Stimulated activated effector memory CD8-positive, alpha-beta T cell treated with anti-CD3 and anti-CD28 coated beads, Interleukin-12 subunit alpha, Interleukin-12 subunit beta, amount 100 ng/mL, for 72 hours (primary cell): ENCODE measurements at places on chromosomes 1 and 21.

DNA sequence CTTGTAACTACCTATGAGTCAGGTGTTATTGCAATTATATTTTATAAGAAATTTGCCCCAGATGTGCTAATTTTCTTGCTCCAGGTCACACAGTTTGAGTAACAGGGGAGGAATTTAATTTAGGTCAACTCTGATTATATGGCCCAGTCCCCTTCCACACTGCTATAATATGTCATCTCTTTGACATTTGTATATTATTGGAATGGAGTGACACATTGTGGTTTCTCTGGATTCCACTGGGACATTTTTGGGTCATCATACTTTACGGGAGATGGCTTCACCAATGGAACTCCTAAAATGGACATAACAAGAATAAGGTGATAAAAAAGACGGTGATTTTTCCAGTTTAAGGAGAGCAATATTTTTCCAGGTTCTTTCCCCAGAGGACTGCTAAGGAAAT, 191.2 kb downstream of the DISC1 start:
- DNase-seq: no peak

DNA sequence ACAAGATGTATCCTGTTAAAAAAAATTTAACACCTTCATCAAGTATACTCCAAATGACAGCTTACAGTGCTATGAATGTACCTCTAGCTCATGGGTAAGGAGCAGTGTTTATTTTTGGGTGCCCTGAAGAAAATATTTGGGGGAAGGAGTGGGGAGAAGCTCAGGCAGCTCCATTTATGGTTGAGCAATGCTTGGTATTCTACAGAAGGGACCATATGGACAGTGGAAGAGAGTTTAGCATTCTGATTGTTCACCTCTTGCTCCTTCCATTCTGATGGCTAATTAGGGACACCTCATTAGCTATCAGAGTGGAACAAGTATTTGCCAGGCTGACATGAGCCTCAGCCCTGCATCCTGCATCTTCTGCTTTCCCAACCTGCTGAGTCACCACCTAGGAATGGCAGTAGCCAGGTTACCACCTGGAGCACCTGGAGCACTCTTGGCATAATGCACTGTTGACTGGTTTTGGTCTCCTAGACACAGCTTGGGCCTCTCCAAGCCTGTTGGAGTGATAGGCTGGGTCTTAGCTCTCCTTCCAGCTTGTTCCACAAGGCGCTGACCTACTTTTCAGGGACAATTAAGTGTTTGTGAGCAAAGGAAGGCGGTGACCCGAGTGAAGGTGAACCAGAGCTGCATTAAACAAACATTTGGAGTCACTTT, 62.0 kb upstream of the MACF1 start:
- DNase-seq: no peak

GRCh38 chr1:31705080-31705866, 1.5 kb upstream of the COL16A1 start:
- peak; percentile 85 for DNase-seq

DNA sequence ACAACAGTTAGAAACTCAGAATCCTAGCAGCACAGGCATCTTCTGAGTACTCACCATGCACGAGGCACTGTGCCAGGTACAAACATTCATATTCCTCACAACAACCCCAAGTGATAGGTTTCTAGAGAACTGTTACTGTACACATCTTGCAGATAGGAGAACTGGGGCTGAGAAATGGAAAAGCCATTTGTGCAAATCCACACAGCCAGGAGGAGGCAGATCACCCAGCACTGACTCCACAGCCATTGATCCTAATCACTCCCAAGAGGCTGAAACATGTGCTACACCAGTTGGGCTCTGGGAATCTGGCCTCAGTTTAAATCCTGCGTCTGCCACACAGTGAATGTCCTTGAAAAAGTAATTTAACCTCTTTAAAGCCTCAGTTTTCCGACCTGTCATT, 151.0 kb downstream of the ST6GALNAC5 start:
- DNase-seq: no peak

- no peak for DNase-seq
Observed at GRCh38 chr21:37548521-37548981, 182.0 kb downstream of the DYRK1A start.

- no peak for DNase-seq
Observed at GRCh38 chr1:48263041-48263440, 40.5 kb downstream of the SLC5A9 start.

- DNase-seq: no peak
Observed at GRCh38 chr1:81121306-81121705, 679.4 kb upstream of the ADGRL2 start.

- no peak for DNase-seq
Observed at GRCh38 chr1:152866321-152866720, 6.5 kb downstream of the LCE7A start.

DNA sequence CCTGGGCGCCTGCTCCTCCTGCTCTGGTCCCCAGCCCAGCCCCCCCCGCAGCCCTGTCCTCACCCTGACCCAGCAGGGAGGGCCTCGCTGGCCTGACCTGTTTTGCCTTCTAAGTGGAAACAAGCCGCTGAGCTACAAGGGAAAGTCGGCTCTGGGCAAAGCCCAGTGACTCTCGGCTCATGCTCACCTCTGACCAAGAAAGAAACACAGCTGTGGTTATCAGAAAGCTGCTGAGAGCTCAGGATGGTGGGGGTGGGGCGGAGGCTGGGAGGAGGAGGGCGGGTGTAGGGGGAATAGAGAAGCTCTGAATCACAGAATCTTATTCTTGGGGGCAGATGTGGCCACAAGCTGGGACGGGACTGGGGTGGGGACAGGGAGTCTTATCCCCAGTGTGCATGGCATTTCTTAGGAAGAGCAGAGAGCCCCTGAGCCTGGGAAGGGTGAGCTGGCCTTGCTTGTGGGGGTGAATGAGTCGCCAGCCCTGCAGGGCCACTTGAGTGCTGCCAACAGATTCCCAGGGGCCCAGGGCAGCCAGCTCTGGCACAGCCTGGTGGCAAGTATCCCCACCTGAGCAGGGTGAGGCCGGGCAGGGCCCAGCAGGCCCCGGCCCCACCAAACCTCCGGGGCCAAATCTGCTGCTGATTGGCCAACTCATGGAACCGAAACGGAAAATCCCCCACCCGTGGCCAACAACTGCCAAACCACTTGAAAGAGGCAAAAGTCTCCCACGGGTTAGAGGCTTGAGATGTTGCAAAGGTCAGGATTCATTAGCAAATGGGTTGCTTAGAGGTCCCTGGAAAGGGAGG, 120.6 kb downstream of the SPSB1 start:
- DNase-seq: peak; percentile 36

DNA sequence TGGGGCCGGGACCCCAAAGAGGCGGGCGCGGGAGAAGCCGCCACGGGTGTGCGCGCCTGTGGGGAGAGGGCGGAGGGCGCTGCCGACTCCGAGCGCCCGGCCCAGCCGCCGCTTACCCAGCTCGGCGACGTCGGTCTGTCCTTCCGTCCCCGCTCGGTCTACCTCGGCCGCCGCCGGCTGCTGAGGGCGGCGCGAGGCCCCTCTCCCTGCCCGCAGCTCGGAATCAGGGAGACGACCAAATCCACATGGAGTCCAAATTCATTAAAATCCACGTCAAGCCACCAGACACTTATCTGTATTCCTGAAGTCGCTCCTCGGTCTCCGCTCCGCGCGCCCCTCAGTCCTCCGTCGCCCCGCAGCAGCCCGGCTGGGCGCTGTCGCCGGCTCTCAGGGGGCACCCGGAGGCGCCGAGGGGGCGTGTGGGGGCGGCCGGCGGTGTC, 637 bp downstream of the PLXNA2 start:
- peak; percentile 61 for DNase-seq

GRCh38 chr1:159991513-159991912, 37.5 kb upstream of the SLAMF9 start:
- no peak for DNase-seq

GRCh38 chr21:32372755-32373154, 20.1 kb downstream of the URB1 start:
- no peak for DNase-seq

DNA sequence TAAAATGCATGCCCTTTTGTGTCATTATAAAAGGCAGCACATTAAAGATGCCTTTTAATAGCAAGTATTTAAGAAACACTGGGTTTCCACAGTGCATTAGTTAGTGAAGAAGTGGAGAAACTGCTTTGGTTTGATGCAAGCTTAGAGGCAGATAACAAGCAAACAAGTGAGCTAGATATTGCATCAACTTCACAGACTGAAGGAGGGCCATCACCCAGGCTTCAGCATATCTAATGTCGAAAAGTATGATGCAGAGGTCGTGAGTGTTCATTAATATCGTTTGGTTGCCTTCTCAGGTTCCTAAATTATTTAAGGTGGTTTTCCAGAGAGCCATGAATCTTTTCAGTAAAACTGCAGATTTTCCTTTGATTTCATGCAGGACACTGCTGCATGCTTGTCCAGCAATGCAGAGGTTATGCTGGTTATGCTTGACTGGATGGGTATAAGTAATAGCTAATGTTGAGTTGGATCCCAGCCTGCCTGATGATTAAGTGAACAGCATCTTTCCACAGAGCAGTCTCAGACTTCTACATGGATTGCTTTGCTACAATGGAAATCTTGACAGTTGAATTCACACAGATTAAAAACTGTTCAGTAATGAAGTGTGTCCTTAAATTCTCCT, 69.7 kb upstream of the IPO9 start:
- no peak for DNase-seq

GRCh38 chr1:244868484-244869363, 4.4 kb upstream of the HNRNPU start:
- DNase-seq: no peak

DNA sequence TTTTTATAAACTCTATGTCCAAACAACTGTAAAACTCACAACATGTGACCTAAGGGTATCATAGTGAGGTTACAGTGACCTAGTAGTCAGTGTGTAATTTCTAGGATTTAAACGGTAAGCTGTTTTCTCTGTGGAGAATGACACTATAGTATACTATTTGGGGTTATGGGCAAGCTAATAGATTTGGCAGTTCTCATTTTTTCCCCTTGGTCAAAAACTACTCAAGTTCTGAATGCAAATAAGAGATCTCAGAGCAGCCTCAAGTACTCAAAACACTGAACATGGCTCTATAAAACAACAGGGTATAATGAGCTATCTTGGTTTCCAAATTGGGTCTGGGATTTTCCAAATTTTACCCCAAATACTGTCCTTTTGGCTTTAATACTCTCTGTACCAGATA, 88.5 kb upstream of the HMCN1 start:
- DNase-seq: no peak

- DNase-seq: no peak
Observed at GRCh38 chr21:45052960-45053359, 21.4 kb upstream of the ADARB1 start.

DNA sequence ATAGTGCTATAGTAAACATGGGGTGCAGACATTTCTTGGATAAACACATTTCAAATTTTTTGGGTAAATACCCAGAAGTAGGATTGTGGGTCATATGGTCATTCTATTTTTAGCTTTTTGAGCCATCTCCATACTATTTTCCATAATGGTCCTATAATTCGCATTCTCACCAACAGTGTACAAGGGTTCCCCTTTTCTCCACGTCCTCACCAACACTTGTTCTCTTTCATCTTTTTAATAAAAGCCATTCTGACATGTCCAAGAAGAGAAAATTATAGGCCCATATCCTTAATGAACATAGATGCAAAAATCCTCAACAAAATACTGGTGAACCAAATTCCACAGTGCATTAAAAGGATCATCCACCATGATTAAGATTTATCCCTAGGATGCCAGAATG, 8.9 kb downstream of the STUM start:
- no peak for DNase-seq

DNA sequence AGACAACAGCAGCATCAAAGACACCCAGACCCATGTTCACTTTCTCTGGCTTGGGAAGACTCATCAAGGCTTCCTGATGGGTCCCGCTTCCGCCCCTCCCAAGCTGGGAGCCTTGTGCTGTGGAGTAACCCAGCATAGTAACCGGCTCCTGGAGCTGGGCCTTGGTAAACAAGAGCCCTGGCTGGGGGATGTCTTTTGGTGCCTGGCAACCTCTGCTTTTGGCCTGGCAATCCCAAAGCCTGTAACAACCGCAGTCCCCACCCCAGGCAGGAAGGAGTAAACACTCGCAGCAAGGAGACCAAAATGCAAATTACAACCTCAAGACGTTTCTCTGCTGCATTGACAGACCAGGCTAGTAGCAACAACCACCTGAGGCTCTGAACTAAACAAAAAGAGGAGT, 16.9 kb upstream of the THRAP3 start:
- no peak for DNase-seq

DNA sequence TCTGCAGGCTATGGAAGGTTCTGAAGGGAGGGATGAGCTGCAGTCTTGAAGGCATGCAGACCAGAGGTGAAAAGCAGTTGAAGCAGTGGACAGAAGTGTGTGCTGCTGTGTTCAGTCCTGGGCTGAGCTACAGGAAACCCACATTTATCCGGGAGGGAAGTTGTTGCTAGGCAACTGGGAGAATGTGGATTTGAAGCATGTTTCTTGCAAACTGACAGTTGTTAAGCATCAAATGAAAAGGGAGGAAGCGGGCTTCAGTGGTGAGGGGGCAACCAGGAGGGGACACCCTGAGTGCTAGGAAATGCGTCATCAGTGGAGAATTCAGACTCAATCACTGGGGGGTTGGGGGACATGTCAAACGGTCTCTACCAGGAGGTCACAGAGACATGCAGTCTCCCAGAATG, 28.7 kb downstream of the ABCA4 start:
- DNase-seq: no peak

DNA sequence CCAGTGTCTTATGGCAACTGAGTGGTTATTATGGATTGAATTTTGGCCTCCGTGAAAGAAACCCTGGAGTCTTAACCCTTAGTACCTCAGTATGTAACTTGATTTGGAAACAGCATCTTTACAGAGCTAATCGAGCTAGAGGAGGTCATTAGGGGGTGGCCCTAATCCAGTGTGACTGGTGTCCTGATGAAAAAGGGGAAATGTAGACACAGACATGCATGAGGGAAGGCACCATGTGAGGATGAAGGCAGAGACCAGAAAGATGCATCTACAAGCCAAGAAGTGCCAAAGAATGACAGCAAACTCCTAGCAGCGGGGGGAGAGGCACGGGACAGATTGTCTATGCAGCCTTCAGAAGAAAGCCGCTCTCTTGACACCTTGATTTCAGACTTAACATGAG, 14.7 kb downstream of the DOP1B start:
- DNase-seq: no peak

- DNase-seq: no peak
Observed at GRCh38 chr1:154788110-154788870, 81.8 kb downstream of the KCNN3 start.

DNA sequence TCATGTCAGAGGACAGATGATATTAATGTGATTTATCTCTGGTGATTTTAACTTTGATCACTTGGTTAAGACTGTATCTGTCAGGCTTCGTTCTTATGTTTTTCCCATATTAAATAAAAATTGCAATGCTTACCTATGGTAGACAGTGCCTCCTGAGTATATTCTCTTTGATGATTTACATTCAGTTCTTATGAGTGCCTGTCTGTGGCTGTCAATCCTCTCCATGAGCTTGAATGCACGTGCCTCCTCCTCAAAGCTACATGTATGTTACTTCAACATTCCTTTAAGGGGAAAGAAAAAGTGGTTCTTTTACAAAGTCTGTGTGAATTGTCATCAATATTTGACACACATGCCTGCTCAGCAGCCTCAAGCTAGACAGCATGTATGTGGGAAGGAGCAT, 44.2 kb upstream of the RGS2 start:
- DNase-seq: no peak

- no peak for DNase-seq
Observed at GRCh38 chr21:42312626-42313104, 2.5 kb downstream of the TFF3 start.

- DNase-seq: no peak
Observed at GRCh38 chr21:43333298-43334062, 93.5 kb downstream of the SIK1 start.

GRCh38 chr1:16117369-16117768, 38.5 kb downstream of the EPHA2 start:
- no peak for DNase-seq

- DNase-seq: no peak
Observed at GRCh38 chr1:37692834-37693175, 489 bp downstream of the CDCA8 start.

- DNase-seq: no peak
Observed at GRCh38 chr1:46421739-46422138, 27.6 kb downstream of the FAAH start.
